Lung microvascular endothelial cell (primary cell): ENCODE measurements at places on chromosomes 2 and 18. TPM values are rescaled to one million over a fixed set of nuclear protein-coding genes. Genes with fewer than 3 reads are reported as not detected.

CFAP65 gene
- total RNA-seq = not detected in 2 replicates

TUBA3E gene
- not detected in 2 replicates for total RNA-seq

ABCG8 gene
- total RNA-seq = not detected in 2 replicates

CRYGD gene
- not detected in 2 replicates for total RNA-seq

CIDEA gene
- 1.7 TPM in 1 of 2 replicates, not detected in the other for total RNA-seq

SNORC gene
- under 0.01 and 0.40 TPM in 2 replicates for total RNA-seq

GKN1 gene
- not detected in 2 replicates for total RNA-seq

EMILIN1 gene
- 23.3 and 42.3 TPM in 2 replicates for total RNA-seq

C1GALT1C1L gene
- not detected in 2 replicates for total RNA-seq

ADD2 gene
- total RNA-seq = 2.0 and 7.2 TPM in 2 replicates

DSG1 gene
- not detected in 2 replicates for total RNA-seq

MROH2A gene
- total RNA-seq = not detected in 2 replicates

GKN2 gene
- not detected in 2 replicates for total RNA-seq

RTP5 gene
- total RNA-seq = not detected in 2 replicates

PLGLB1 gene
- 0.22 and 1.4 TPM in 2 replicates for total RNA-seq

BMP10 gene
- not detected in 2 replicates for total RNA-seq

TTC27 gene
- 14.7 and 15.7 TPM in 2 replicates for total RNA-seq

CHAC2 gene
- 5.0 and 8.9 TPM in 2 replicates for total RNA-seq

C1QL2 gene
- total RNA-seq = not detected in 2 replicates

C2orf80 gene
- not detected in 2 replicates for total RNA-seq

TCF23 gene
- not detected in 2 replicates for total RNA-seq

EVX2 gene
- not detected in 2 replicates for total RNA-seq

RALB gene
- total RNA-seq = 135 and 202 TPM in 2 replicates

ICOS gene
- total RNA-seq = not detected in 2 replicates

TUBB8B gene
- total RNA-seq = not detected in 2 replicates

GFPT1 gene
- total RNA-seq = 16.6 and 21.2 TPM in 2 replicates

RPL37A gene
- 2,466 and 3,465 TPM in 2 replicates for total RNA-seq

TRIM43 gene
- total RNA-seq = not detected in 2 replicates

CCDC148 gene
- total RNA-seq = 0.20 and 0.22 TPM in 2 replicates

SLC8A1 gene
- total RNA-seq = under 0.01 and 0.44 TPM in 2 replicates

IL36RN gene
- not detected in 2 replicates for total RNA-seq

DTYMK gene
- 22.0 and 30.3 TPM in 2 replicates for total RNA-seq
